H9 (cell line): ENCODE measurements at places on chromosomes 4 and X.

- H3K36me3 ChIP-seq: no peaks in the 10 kb centered on the region
- H3K4me3 ChIP-seq: no peak overlapping the region
- no peak overlapping the region for H3K27ac ChIP-seq
- no peak for DNase-seq
- H3K27me3 ChIP-seq: no peaks in the 10 kb centered on the region
Measured at GRCh38 chr4:19329631-19330030, 922.1 kb upstream of the SLIT2 start.

DNA sequence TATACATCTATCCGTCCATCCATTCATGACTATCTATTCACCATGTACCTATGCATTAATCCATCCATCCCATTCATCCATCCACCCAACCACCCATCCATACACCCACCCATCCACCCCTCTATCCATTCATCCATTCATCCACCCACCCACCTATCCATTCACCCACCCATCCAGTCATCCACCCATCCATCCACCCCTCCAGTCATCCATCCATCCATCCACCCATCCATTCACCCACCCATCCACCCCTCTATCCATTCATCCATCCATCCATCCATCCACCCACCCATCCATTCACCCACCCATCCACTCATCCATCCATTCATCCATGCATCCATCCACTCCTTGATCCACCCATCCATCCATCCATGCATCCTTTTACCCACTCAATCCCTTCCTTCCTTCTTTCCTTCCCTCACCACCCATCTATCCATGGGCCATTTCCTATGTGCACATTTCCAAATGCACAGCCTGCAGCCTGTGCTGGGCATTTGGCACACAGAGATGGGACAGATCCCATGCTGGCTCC is 100.8 kb upstream of the ADRA2C start:
- DNase-seq: no peak
- H3K27me3 ChIP-seq: no peaks in the 10 kb centered on the region
- no peaks in the 10 kb centered on the region; the same call in 2 of the 3 replicates for H3K36me3 ChIP-seq
- no peak overlapping the region for H3K4me3 ChIP-seq

GRCh38 chr4:152735396-152735859 is 44.1 kb downstream of the TIGD4 start:
- no peaks in the 10 kb centered on the region for H3K27me3 ChIP-seq
- H3K4me3 ChIP-seq: no peak overlapping the region

- DNase-seq: no peak
- H3K4me3 ChIP-seq: no peak overlapping the region
- no peaks in the 10 kb centered on the region for H3K4me1 ChIP-seq
- peaks cover 7% of the 10 kb centered on the region; the same call in 1 of the 2 replicates for H3K36me3 ChIP-seq
- H3K27ac ChIP-seq: no peak overlapping the region
Measured at GRCh38 chr4:122309988-122310626, 68.7 kb upstream of the ADAD1 start.

DNA sequence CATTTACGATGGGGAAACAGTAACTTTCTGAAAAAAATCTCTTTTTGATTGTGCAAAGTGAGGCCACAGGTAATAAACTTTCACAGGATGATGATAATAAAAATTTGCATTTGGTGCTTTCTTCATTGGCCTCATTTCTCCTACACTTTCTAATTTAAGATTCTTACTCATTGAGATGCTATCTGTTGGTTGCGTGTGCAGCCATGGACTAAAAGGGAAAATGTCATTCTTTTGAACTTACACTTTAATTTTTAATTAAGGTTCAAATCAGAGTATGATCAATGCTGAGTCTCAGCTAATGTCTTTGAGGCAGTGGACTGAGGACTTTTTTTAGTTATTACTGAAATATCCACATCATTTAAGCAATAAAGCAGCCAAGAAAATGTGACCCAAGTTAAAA is 87.6 kb downstream of the SEL1L3 start:
- H3K36me3 ChIP-seq: peaks cover 27% of the 10 kb centered on the region; the same call in 2 of the 3 replicates
- no peaks in the 10 kb centered on the region for H3K4me1 ChIP-seq
- no peak for DNase-seq
- no peak overlapping the region for H3K4me3 ChIP-seq

GRCh38 chrX:55026143-55026542 is 4.6 kb downstream of the ALAS2 start:
- H3K4me1 ChIP-seq: no peaks in the 10 kb centered on the region
- no peaks in the 10 kb centered on the region for H3K36me3 ChIP-seq
- no peak for DNase-seq
- H3K4me3 ChIP-seq: no peak overlapping the region
- no peaks in the 10 kb centered on the region for H3K27me3 ChIP-seq
- no peak overlapping the region for H3K27ac ChIP-seq

DNA sequence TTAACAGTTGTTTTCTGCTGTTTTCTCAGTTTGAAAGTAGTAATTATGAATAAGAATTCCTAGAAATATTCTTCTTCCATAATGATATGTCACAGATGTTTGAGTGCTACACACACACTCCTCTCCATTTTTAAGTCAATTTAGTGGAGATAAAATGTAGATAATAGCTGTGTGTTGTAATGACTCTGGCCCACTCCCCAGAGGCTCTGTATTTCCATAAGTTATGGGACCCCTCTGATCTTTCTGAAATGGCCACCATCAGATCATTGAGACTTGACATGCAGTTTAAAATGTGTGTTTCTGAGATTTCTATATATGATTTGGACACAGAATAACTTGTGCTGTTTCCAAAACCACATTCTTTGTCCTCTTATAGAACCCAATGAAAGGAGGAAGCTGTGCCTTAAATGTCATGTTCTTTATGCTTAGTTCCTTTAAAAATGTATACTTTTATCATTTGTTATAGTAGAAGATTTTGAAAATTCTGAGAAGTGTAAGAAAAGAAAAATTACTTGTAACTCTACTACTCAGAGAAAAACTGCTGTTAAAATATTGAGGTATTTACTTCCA is 46.4 kb downstream of the GAB1 start:
- no peaks in the 10 kb centered on the region for H3K27me3 ChIP-seq
- no peaks in the 10 kb centered on the region; the same call in 2 of the 3 replicates for H3K36me3 ChIP-seq
- H3K4me3 ChIP-seq: no peak overlapping the region
- no peak for DNase-seq
- no peak overlapping the region for H3K27ac ChIP-seq

- no peak for DNase-seq
- H3K27ac ChIP-seq: no peak overlapping the region
- no peaks in the 10 kb centered on the region for H3K27me3 ChIP-seq
- H3K4me1 ChIP-seq: no peaks in the 10 kb centered on the region
Measured at GRCh38 chr4:125283707-125284279, 31.0 kb upstream of the FAT4 start.

GRCh38 chr4:120902925-120903324 is 19.6 kb downstream of the PRDM5 start:
- H3K4me3 ChIP-seq: no peak overlapping the region
- H3K36me3 ChIP-seq: peaks cover 16% of the 10 kb centered on the region
- H3K4me1 ChIP-seq: no peaks in the 10 kb centered on the region
- no peak overlapping the region for H3K27ac ChIP-seq
- H3K27me3 ChIP-seq: no peaks in the 10 kb centered on the region

DNA sequence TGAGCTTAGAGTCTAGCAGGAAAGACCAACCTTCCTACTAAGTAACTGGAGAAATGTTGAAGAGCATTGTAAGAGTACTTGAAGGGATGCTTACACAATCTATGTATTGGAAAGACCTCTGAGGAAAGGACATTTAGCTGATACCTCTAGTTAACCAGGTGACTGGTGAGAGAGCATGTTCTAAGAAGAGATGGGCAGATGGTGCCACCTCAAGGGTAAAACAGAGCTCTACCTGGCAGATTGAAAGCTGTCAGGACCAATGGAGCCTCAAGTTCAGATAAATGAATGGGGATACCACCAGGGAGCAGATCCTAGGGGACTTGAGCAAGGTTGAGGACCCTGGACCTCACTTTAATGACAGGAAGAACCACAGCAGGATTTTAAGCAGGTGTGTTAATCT is 196.4 kb downstream of the QDPR start:
- H3K4me1 ChIP-seq: no peaks in the 10 kb centered on the region
- H3K27ac ChIP-seq: no peak overlapping the region
- H3K36me3 ChIP-seq: peaks cover under 1% of the 10 kb centered on the region; the same call in 1 of the 3 replicates
- H3K27me3 ChIP-seq: no peaks in the 10 kb centered on the region

DNA sequence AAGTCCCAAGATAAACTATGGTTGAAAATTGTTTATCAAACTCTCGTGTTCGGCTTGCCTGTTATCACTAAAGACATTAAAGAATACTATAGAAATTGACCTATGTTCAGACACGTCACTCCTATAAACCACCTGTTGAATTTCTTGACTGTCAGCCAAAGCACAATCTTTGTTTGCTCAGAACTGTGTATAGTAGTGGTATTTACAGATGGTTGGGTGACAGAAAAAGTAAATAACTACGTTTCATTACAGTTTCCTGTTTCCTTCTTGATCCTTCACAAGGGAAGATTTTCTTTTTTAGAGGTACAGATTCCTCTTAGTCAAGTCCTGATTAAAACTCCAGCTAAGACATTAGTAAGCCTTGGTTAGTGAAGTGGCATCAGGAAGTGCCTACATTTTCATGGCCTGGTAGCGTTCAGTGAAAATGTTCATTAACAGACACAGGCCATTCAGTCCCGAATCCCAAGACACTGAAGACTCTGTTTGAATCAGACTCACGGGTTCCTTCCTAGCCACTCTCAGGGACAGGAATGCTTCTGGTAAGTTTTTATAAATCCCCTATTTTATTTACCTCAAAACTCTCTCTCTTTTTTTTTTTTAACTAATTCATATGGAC is at the start of gene SMIM31:
SMIM31 (plus strand) TSS at position 259 of the 616 bp plus-strand sequence. CDS start 16,313 bp downstream, outside the sequence.
- H3K36me3 ChIP-seq: peaks cover 30% of the 10 kb centered on the region
- H3K27ac ChIP-seq: no peak within 1 kb of the TSS
- no peak within 1 kb of the TSS for H3K4me3 ChIP-seq
- no peaks in the 10 kb centered on the region for H3K4me1 ChIP-seq
- DNase-seq: no peak

DNA sequence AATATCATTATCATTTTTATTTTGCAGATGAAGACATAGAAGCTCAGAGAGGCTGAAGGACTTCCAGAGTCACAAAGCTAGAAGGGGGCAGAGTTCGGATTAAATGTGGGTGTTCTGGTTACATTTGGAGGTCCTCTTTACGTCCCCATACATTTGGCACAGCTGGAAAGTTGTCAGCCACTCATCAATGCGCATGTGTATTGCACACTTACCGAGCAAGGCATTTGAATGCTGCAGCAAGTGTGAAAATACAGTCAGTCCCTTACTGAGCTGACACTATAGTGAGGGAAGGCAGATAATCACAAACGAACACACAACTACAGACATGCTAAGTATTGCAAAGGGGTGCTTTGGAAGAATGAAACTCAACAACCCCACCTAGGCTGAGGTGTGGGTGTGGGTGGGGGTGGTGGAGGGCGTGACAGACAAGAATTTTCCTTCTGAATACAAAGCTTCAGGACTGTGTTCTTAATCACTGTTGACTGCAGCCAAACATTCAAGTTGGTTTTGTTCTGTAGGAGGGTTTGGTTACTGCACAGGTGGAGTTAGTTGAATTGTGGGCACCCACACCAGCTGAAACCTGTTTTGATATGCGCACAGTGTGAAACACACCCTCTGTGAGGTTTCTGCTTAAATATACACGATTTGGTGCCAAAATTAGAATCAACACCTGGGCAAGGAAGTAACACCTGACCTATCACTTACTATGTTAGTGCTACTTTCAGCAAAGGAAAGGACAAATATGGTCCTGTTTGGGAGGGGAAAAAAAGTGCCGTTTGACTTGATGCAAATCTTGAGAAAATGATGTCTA is 72.4 kb downstream of the COQ2 start:
- peaks cover 6% of the 10 kb centered on the region for H3K36me3 ChIP-seq
- peaks cover 7% of the 10 kb centered on the region; the same call in 1 of the 2 replicates for H3K4me1 ChIP-seq
- H3K27ac ChIP-seq: no peak overlapping the region
- no peaks in the 10 kb centered on the region for H3K27me3 ChIP-seq

DNA sequence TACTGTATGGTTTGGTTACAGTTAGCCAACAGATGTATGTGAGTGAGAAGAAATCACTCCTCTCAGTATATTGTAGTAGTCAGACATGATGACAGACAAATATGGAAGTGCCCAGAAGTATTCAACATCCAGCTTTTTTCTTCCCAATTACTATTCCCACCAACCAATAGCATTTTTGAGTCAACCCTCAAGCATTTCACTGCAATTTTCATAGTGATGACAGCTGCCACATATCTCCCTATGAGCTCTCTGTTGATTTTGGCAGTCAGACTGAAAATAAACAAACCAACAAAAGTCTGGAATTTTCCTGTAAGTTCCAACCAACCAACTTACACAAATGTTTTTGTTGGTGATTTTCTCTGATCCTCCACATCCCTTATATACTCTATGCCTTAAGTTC is 8.2 kb upstream of the TRAM1L1 start:
- no peak for DNase-seq
- no peaks in the 10 kb centered on the region for H3K27me3 ChIP-seq
- no peaks in the 10 kb centered on the region for H3K4me1 ChIP-seq
- no peaks in the 10 kb centered on the region for H3K36me3 ChIP-seq
- no peak overlapping the region for H3K4me3 ChIP-seq

DNA sequence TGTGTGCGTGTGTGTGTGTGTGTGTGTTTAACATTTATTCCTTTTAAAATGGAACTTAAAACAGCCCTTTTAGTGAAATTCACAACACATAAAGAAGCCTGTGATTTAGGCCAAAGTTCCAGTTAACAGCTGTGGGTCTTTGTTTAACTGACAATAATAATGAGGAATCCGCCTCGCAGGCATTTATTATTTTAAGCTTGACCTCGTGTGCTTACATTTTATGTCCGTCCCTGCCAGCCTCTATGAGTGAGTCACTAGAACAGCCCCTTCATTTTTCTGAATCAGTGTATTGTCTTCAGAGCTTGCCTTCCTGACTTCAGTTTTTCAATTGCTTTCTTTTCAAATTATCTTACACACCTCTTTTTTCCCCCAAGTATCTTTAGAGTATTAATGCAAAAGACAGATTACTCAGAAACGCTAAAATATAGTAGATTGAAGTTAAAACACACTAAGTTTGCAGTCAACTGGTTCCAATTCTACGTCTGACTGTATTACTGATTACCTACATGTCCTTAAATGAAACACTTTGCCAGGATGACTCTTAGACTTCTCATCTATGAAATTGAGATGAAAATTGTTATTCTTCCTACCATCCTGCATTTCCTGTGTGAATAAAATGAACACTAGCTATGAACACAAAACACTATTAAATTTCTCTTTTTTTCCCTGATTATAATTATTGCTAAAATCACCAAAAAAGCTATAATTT is 319.6 kb upstream of the HS3ST1 start:
- H3K36me3 ChIP-seq: peaks cover 10% of the 10 kb centered on the region
- no peaks in the 10 kb centered on the region for H3K4me1 ChIP-seq
- no peak for DNase-seq
- no peaks in the 10 kb centered on the region for H3K27me3 ChIP-seq
- H3K4me3 ChIP-seq: no peak overlapping the region

GRCh38 chrX:132692066-132692465 is 203.2 kb upstream of the MBNL3 start:
- no peak for DNase-seq
- no peak overlapping the region for H3K27ac ChIP-seq
- H3K4me1 ChIP-seq: peaks cover 2% of the 10 kb centered on the region; the same call in 1 of the 2 replicates
- H3K36me3 ChIP-seq: no peaks in the 10 kb centered on the region
- H3K4me3 ChIP-seq: no peak overlapping the region
- peaks cover 5% of the 10 kb centered on the region; the same call in 1 of the 2 replicates for H3K27me3 ChIP-seq

GRCh38 chr4:159505266-159505975 is 402.5 kb downstream of the RAPGEF2 start:
- H3K27ac ChIP-seq: no peak overlapping the region
- H3K36me3 ChIP-seq: no peaks in the 10 kb centered on the region
- H3K4me1 ChIP-seq: peaks cover 2% of the 10 kb centered on the region; the same call in 1 of the 2 replicates
- no peaks in the 10 kb centered on the region for H3K27me3 ChIP-seq
